ENCODE measurements at places on chromosomes 16 and 17.

DNA sequence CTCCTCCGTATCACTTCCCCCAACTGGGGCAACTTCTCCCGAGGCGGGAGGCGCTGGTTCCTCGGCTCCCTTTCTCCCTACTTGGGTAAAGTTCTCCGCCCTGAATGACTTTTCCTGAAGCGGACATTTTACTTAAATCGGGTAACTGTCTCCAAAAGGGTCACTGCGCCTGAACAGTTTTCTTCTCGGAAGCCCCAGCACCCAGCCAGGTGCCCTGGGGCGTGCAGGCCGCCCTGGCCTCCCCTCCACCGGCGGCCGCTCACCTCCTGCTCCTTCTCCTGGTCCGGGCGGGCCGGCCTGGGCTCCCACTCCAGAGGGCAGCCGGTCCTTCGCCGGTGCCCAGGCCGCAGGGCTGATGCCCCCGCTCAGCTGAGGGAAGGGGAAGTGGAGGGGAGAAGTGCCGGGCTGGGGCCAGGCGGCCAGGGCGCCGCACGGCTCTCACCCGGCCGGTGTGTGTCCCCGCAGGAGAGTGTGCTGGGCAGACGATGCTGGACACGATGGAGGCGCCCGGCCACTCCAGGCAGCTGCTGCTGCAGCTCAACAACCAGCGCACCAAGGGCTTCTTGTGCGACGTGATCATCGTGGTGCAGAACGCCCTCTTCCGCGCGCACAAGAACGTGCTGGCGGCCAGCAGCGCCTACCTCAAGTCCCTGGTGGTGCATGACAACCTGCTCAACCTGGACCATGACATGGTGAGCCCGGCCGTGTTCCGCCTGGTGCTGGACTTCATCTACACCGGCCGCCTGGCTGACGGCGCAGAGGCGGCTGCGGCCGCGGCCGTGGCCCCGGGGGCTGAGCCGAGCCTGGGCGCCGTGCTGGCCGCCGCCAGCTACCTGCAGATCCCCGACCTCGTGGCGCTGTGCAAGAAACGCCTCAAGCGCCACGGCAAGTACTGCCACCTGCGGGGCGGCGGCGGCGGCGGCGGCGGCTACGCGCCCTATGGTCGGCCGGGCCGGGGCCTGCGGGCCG is 1.6 kb downstream of the HIC1 start:
- no peak for DNase-seq

- peak; percentile 38 for DNase-seq
These were observed 1.7 kb upstream of the ZNF423 start for GRCh38 chr16:49857423-49858181.

- no peak for DNase-seq
These were observed 1.0 kb downstream of the MCRIP1 start for GRCh38 chr17:81831957-81832607.

GRCh38 chr16:57514791-57515600 is 21.4 kb downstream of the CCDC102A start:
- DNase-seq, result no peak

- no peak for DNase-seq
These were observed 24.8 kb downstream of the KCNJ12 start for GRCh38 chr17:21400816-21401593.

DNA sequence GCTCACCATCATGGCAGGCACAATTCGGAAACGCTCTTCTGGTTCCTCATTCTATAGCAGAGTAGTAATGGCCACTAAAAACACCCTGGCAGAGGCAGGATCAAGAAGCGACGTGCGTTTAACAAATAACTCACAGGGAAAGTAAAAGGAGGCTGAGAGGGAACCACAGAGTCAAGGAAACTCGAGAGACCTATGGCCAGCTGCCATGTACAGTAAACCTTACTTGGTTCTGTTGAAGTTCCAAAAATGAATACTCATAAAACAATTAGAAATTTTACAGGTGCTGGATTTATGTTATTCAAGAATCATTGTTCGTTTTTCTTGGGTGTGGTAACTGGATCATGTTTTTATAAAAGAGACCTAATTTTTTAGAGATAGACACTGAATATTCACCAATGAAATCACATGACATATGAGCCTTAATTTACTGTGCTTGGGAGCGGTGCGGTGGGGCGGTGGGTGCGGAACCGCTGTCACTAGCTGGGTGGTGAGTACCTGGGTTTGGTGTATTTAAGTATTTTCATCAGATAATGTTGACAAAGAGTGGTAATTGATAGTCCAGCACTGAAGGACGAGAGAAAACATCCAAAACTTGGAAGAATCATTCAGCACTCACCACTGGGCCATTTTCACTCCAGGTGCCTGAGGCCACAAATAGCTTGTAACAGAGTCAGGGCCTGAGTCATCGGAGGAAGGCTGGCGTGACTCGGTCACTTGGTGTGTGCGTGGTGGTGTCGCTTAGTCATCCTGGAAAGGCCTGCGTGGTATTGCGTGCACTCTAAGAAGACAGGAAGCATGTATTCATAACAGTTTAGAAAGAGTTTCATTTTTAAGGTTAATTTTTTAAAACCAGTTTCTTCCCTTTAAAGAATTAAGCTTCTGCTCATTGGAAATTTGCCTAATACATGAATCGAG is 135.4 kb upstream of the CHMP6 start:
- DNase-seq, result no peak

- DNase-seq, result no peak
These were observed 83.6 kb downstream of the IRF8 start for GRCh38 chr16:85982563-85982939.

GRCh38 chr17:65277576-65277975 is 140.4 kb downstream of the RGS9 start:
- DNase-seq, result no peak

DNA sequence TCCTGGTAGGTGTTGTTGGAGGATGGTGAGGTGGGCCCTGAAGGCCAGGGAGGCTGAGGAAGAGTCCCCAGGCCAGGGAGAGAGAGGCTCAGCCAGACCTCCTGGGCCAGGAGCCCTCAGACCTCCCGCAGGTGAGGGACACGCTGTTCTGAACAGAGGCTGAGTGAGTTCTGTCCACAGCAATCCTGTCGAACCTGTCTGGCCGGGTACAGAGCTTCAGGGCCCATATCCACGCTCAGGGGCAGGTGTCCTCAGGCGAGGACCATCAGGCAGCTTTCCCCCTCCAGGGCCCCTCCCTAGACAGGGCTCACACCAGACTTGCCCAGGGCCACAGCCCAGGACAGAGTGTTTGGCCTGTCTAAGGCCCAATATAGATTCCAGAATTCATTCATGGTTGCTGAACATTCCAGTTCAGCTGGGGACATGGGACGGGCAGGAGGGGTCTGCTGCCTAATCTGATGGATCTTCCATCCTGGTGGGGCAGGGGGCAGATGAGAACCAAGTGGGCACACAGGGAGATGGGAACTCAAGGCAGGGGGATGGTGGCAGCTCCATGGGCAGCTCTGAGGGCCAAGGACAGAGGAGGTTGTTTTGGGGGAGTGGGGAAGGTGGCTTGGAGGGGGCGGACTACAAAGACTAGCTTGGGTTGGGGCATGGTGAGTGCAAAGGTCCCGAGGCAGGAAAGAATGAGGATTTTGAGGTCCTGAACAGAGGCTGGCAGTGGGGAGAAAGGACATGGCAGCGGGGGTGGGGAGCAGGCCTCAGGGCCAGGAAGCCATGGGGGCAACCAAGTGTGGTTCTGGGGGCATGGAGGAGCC is 23.4 kb upstream of the MPRIP start:
- no peak for DNase-seq

- DNase-seq, result no peak
These were observed 8.6 kb downstream of the ZNHIT3 start for GRCh38 chr17:36495076-36495578.

- DNase-seq, result no peak
These were observed 776 bp downstream of the LRRC75A start for GRCh38 chr17:16491131-16491702.

DNA sequence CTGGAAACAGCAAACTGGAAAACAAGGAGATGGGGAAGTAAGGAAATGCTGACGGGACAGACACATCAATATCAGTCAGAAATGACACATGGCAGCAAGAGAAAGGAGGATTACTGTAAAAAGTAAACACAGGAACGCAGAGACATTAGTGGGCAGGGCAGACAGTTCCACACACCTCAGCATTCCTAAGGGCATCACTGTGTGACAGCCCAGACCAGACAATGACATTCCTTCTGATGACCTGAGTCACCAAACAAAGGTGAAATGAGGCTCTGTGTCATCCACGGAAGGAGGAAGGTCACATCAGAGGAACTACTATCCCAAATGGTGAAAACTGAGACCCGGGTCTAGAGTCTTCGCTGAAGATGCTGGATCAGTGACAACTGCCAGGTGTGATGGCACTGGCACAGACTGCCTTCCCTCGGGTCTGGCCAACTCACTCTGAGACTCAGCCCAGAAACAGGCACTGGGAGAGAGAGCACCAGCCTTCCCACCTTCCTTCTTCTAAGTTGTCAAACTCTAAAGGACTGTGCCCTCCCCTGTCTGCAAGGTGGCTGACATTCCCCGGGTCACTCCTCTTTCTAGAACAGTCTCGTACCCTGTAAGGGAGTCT is 36.7 kb downstream of the TK2 start:
- no peak for DNase-seq

GRCh38 chr16:56758930-56759329 is 29.0 kb downstream of the NUP93 start:
- DNase-seq, result no peak

- peak; percentile 24 for DNase-seq
These were observed 802 bp downstream of the CYLD start for GRCh38 chr16:50742576-50743200.

GRCh38 chr16:89407925-89408300 is 82.4 kb downstream of the ANKRD11 start:
- no peak for DNase-seq

- DNase-seq, result no peak
These were observed 28.3 kb downstream of the TRPV2 start for GRCh38 chr17:16443511-16444257.
